ENCODE measurements at places on chromosomes 2 and 18.

DNA sequence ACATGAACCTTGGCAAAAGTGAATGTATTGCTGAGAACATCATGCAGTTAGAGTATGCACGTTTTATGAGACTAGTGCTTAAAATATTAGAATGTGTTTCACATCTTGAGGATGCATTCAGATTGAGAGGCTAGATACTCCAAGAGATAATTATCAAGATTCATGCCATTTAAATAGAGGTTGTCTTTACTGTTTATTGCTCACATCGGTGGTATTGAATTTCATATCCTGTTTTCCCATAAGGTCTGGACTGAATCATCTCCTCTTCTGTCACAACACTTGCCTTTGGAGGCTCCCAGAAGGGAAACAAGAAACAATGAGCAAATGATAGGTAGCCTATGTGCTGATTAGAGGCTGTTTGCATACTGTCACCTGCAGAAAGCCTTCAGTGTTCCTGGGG is 83.8 kb downstream of the CLHC1 start:
- DNase-seq, result no peak

- no peak for DNase-seq
Observed at GRCh38 chr18:45876161-45876560, 50.7 kb downstream of the SIGLEC15 start.

DNA sequence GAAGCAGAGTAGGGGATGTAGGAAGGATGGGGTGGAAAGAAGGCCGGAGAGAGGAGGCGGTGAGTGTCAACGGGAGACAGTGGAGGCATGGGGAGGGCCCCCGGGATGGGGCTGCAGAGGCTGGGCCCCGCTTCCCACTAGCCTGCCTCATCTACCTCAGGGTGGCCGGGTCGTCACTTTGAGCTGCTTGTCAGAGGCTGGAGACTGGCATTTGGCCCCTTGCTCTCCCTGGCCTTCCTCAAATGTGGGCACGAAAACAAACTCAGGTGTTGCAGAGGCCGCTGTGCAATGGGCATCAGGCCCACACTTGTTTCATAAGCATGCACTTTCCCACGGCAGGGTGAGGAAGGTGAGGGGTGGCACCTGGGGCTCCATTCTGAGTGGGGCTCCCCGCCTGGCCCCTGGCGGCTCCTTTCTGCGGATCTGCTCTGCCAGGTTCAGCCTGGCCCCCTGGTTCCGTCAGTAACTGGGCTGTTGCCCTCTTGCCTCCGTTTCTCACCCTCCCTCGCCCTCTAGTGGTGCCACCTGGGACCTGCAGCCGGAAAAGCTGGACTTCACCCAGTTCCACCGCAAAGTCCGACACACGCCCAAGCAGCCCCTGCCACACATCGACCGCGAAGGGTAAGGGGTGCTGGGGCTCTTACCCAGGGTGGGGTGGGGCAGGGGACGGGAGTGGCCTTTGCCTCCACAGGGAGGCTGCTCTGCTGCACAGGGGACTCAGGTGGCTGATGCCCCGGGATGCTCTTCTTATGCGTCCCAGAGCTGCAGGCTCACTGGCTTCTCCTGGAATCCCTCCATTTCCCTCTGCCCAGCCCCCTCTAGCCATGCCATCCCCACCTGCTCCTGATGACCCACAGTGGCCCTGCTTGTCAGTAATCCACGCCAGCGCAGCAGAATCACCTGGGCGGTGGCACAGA is 125.4 kb downstream of the CTIF start:
- DNase-seq, result peak; percentile 35

DNA sequence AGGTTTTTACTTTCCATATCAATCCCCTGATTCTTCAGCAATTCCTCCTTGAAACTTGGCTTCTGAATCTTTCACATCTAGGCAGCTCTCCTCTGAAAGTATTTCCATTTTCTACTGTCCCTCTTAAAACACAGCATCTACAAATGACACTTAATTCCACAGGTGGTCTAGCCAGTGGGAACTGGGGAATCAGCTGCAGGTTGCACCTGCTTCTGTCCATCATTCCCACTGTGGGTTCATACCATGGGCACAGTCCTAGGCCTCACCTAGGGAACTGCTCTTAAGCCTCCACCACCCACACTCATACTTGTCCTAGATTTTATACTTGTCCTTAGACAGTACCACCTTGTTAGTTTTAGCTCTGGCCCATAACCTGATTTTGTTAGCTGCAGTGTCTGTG is 2.2 kb downstream of the LOXL3 start:
- DNase-seq, result no peak

Measured in stimulated activated CD8-positive, alpha-beta memory T cell treated with anti-CD3 and anti-CD28 coated beads, Interleukin-15, amount 100 ng/mL, for 1 hour (primary cell).